SHP77 treated with DMSO at 0.1 percent for 48 hours (cell line): ENCODE measurements at places on chromosomes 6 and 20.

- DNase-seq, result no peak
Measured at GRCh38 chr20:64111841-64112641, 4.7 kb upstream of the NPBWR2 start.

DNA sequence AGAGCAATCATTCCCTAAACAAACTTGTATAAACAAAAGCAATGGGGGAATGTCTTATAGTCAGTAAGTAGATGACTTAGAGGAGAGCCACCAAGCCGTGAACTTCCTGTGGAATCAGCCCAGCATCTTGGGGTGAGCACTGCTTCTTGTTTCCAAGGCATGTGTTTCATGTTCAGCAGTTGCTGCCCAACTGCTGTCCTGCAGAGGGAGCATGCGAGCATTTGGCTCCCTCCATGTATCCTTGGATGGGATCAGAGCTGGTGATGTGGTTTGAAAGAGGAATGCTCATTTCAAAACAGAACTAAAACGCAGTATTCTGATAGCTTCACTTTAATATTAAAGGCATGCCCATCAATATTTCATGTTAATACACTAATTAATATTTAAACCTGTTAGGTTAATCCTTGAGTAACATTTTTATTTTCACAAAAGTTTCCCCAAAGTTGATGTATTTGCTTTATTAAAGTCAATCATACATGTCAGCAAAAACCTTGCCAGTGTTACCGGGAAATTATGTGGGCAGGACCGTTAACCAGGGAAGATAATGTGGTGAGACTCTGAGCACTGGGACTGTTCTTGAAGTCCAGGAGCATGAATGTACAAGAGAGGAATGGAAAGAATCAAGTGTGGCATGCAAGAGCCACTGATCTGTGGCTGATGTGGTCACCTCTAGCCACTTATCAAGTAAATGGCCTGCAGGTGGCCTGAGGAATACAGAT lies 172.1 kb upstream of the GGTLC1 start:
- no peak for DNase-seq

GRCh38 chr6:158567871-158568401 lies 8.0 kb downstream of the TMEM181 start:
- DNase-seq, result no peak

DNA sequence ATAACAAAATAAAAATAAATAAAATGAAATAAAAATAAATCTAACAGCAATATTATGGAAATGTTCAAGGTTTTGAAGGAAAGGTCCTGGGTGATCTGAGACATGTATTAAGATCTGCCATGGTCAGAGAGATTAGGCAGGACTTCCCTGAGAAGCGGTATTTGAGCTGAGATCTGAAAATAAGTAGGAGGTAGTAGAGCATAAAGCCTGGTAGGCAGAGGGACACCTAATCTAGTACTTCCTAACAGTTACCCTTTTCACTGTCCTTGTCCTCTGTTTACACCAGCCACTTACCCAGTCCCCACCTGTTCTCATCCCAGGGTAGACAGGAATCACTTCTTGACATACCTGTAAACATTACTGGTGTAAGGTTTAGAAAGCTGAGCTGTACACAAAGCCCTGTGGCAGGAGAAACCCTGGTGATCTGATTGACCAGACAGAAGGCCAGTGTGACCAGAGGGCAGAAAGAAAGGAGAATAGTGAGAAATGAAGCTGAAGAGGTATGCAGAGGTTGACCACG lies 8.3 kb upstream of the ZNF318 start:
- DNase-seq, result no peak

- no peak for DNase-seq
Measured at GRCh38 chr6:63923139-63923739, 287.6 kb downstream of the PHF3 start.

DNA sequence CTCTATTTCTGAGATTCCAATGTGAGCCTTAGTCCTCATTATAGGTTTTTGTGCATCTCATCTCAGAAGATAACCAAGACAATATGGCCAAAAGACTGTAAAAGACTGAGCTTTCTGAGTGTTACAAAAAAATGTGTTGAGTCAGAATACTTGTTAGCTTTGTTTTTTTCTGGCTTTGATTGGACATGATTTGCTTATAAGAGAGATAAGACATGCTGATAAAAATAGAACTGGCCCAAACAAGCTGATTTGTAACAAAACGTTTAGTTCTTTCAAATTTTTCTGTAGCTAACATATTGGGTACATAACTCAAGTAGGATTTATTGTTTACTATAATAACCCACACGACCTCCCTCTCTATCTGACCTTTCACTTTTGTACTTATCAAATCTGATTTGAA lies 32.9 kb downstream of the FILIP1 start:
- no peak for DNase-seq

DNA sequence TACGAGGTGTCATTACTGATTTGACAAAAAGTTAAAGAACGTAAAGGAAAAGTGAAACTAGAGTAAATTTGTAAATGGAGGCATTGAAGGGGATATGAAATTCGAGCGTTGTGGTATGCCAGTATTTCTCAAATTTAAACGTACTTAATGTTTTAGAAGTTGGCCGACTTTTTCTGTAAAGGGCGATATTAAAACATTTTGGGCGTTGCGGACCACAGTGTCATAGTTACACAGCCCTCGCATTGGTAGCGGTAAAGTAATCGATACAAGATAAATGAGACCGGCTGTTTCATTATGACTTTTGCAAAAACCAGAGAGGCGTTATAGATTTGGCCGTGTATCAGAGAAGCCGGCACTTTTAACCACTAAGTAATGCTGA lies 39.6 kb downstream of the OR2B2 start:
- DNase-seq, result no peak

DNA sequence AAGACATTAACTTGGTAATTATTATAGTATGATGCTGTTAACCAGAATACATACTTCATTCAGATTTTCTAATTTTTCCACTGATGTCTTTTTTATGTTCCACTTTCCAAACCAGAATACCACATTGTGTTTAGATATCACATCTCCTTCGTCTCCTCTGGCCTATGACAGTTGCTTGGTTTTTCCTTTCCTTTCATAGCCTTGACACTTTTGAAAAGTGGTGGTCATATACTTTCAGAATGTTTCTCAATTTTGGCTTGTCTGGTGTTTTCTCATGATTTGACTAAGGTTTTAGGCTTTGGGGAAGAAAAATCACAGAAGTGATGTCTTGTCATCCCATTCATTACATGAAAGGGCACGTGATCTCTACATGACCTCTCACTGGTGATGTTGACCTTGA lies 24.3 kb upstream of the RIMS4 start:
- DNase-seq, result no peak

- DNase-seq, result no peak
Measured at GRCh38 chr20:13024596-13024995, 15.8 kb downstream of the SPTLC3 start.

GRCh38 chr20:59660471-59660870 lies 56.1 kb downstream of the PHACTR3 start:
- no peak for DNase-seq

- DNase-seq, result no peak
Measured at GRCh38 chr6:137161949-137162348, 11.5 kb downstream of the IL22RA2 start.
